ENCODE measurements at places on chromosomes 2 and 18. TPM values are rescaled to one million over a fixed set of nuclear protein-coding genes. Genes with fewer than 3 reads are reported as not detected.

Gene GPR17
- not detected for total RNA-seq

DNA sequence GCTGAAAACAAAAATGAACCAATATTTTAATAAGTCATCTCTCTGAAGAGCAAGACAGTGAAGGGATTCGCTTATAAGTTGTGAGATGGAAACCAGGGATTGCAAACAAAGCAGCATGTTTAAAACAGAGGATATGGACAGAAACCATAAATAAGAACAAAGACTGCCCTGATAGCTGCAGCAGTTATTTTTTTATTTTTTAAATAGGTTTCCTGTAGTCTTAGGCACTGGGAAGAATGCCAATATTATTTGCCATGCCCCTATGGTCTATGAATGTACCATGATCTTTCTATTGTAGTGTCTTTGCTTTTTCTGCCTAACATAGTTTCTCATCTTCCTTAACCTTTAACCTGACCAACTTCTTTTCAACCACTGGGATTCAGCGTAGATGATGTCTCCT lies 1334.0 kb upstream of the NRXN1 start:
- no peaks in the 10 kb centered on the region for H3K4me1 ChIP-seq
- no peaks in the 10 kb centered on the region for H3K36me3 ChIP-seq
- H3K27ac ChIP-seq = no peak overlapping the region
- DNase-seq = no peak

DNA sequence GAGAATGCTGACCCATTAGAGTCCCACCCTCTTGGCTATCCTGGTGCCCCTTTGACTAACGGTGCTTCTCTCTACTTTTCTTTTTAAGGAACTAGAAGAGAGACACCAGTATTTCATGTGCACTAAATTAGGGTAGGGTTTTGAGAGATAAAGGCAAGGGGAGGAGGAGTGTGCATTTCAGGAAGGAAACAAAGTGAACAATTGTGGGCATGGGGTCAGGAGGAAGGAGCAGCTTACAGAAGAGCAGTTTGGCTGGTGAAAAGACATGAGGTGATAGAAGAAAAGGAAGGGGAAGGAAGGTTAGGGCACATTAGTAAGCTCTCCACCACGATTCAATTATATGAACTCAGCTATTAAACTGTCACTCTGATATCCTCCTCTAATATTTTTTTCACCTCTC lies 105.8 kb upstream of the CTAGE1 start:
- H3K36me3 ChIP-seq = no peaks in the 10 kb centered on the region
- H3K4me3 ChIP-seq = no peak overlapping the region
- no peaks in the 10 kb centered on the region for H3K4me1 ChIP-seq
- no peak overlapping the region for H3K27ac ChIP-seq
- DNase-seq = no peak
- peaks cover 2% of the 10 kb centered on the region for H3K27me3 ChIP-seq

Gene HOXD3
- not detected for total RNA-seq

Gene TMEM127
- total RNA-seq = 17.9 TPM

Gene FOXD4L1
- total RNA-seq = not detected

GRCh38 chr2:209239585-209239938 lies 184.3 kb upstream of the MAP2 start:
- no peak for DNase-seq
- H3K36me3 ChIP-seq = no peaks in the 10 kb centered on the region
- no peaks in the 10 kb centered on the region for H3K27me3 ChIP-seq

GRCh38 chr2:22901471-22902179 lies 483.4 kb upstream of the KLHL29 start:
- no peaks in the 10 kb centered on the region for H3K4me1 ChIP-seq
- H3K36me3 ChIP-seq = no peaks in the 10 kb centered on the region
- no peak overlapping the region for H3K4me3 ChIP-seq
- H3K27ac ChIP-seq = no peak overlapping the region

GRCh38 chr18:78920456-78921138 lies 59.0 kb upstream of the SALL3 start:
- no peaks in the 10 kb centered on the region for H3K4me1 ChIP-seq
- H3K27me3 ChIP-seq = peaks cover 8% of the 10 kb centered on the region
- DNase-seq = no peak

DNA sequence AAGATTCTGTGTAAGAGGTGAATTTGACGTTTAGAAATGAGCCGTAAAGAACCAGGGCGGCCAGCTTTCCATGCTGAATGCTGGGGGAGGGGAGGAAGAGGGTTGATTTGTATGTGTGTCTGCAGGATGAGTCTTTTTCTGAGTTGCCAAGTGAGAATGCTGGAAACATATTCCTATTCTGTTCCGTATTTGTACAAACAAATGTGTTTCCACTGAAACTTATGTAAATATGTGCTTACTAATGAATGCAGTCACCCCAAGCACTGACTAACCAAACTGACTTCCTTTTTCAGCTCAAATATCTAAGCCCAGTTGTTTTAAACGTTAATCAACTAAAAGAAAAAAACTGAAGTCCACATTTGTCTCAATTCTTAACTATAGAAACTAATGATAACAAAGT lies 74.9 kb upstream of the APCDD1 start:
- DNase-seq = no peak
- H3K4me3 ChIP-seq = no peak overlapping the region
- H3K27ac ChIP-seq = no peak overlapping the region
- H3K4me1 ChIP-seq = no peaks in the 10 kb centered on the region

DNA sequence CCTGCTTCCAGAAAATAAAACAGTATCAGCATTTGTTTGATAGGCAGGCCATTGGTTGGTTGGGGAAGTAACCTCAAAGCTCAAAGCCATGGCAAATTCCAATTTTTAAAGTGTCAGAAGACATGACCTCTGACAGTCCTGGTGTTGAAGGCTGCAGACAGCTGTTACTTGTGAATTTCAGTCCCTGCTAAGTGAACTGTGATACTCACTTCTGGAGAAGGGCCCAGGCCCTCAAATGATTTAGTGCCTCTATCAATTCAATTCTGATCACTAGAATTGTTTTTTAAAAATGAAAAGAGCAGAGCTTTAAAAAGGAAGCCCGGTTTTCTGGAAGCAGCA lies 23.1 kb downstream of the MRPL44 start:
- H3K27ac ChIP-seq = no peak overlapping the region
- H3K27me3 ChIP-seq = no peaks in the 10 kb centered on the region
- H3K4me3 ChIP-seq = no peak overlapping the region

- H3K27me3 ChIP-seq = no peaks in the 10 kb centered on the region
- no peaks in the 10 kb centered on the region for H3K36me3 ChIP-seq
- DNase-seq = no peak
- H3K4me1 ChIP-seq = peaks cover 3% of the 10 kb centered on the region
- H3K4me3 ChIP-seq = no peak overlapping the region
- H3K27ac ChIP-seq = no peak overlapping the region
These were observed 107.4 kb downstream of the WDSUB1 start for GRCh38 chr2:159179096-159179495.

GRCh38 chr18:62795813-62796212 lies 80.5 kb downstream of the PHLPP1 start:
- no peak overlapping the region for H3K27ac ChIP-seq
- peaks cover 7% of the 10 kb centered on the region for H3K27me3 ChIP-seq
- H3K36me3 ChIP-seq = no peaks in the 10 kb centered on the region

- no peak overlapping the region for H3K27ac ChIP-seq
- no peaks in the 10 kb centered on the region for H3K27me3 ChIP-seq
- no peak for DNase-seq
- H3K36me3 ChIP-seq = peaks cover 12% of the 10 kb centered on the region
- H3K4me3 ChIP-seq = no peak overlapping the region
These were observed 86.9 kb upstream of the MGAT5 start for GRCh38 chr2:134167015-134167414.

GRCh38 chr2:173754165-173754564 lies 211.0 kb downstream of the SP3 start:
- H3K4me1 ChIP-seq = no peaks in the 10 kb centered on the region
- no peaks in the 10 kb centered on the region for H3K36me3 ChIP-seq
- no peak overlapping the region for H3K27ac ChIP-seq
- no peak overlapping the region for H3K4me3 ChIP-seq

Gene SERPINB7
- total RNA-seq = not detected

GRCh38 chr2:105576440-105577241 lies 168.1 kb upstream of the NCK2 start:
- no peaks in the 10 kb centered on the region for H3K27me3 ChIP-seq
- DNase-seq = no peak
- H3K27ac ChIP-seq = peak overlapping the region; percentile 89
- no peak overlapping the region for H3K4me3 ChIP-seq
- H3K36me3 ChIP-seq = no peaks in the 10 kb centered on the region

DNA sequence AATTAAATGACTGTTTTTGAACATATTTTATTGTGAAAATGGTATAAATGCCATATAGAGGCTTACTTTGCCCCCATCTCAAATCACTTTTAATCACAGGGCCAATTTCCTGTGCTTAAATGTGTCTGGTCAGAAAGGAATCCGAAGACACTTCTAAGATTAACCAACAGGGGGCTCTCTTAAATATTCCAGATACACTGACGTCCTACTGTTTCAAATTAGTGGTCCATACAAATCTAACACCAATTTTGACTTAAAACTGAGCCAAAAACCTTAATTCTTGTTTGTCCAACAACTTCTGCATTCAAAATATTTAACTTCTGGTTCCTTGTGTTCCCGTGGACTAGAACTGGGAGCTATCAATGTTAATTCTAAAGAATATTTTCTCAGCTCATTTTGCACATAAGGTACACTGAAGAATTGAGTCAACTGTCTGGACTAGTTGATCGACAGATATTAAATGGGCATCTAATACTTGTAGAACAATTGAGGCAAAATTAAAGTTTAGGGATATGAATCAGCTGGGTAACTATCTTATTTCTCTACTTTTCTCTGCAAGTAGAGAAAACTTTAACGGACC lies 557.5 kb downstream of the ARHGAP15 start:
- H3K36me3 ChIP-seq = peaks cover 12% of the 10 kb centered on the region
- no peak for DNase-seq
- no peak overlapping the region for H3K4me3 ChIP-seq
- peaks cover 41% of the 10 kb centered on the region for H3K4me1 ChIP-seq
- H3K27ac ChIP-seq = no peak overlapping the region
- H3K27me3 ChIP-seq = no peaks in the 10 kb centered on the region

DNA sequence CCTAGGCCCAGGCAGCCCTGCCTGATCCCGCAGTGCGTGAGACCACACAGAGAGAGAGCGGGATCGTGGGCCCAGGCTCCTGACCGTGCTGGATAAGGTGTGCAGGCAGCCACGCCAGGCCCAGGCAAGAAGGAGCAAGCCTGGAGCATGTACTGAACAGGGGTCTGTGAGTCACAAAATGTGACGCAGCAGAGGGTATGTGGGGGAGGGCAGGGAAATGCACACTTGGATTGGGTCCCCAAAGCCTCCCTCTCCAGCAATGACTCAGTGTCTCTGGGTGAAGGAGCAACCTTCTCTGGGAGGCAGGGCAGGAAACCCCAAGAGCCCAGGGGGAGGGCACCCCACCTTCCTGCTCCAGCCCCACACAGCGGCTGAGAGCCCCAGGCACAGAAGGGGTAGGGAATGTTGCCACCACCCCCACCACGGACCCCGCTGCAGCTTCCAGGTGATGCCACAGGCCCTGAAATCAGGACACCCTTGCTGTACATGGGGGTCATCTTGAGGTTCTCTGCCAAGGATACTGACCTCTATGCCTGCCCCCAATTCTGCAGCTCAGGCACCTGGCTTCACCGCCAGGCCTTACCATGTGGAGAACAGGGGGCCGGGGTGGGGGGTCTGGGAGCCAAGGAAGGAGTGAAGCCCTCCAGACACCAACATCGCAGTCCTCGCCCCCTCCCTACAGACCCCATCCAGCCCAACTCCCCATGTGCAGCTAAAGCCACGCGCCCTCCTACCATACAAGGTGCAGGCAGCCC lies 1.3 kb upstream of the GPC1 start:
- peak overlapping the region; percentile 26 for H3K27ac ChIP-seq
- H3K27me3 ChIP-seq = peaks cover 15% of the 10 kb centered on the region
- H3K4me3 ChIP-seq = peak overlapping the region; percentile 68
- DNase-seq = peak; percentile 67

Gene DHRS9
- 4.8 TPM for total RNA-seq

Gene TMEM198
- 2.7 TPM for total RNA-seq

- no peaks in the 10 kb centered on the region for H3K36me3 ChIP-seq
- no peak overlapping the region for H3K27ac ChIP-seq
- peaks cover 14% of the 10 kb centered on the region for H3K27me3 ChIP-seq
- H3K4me1 ChIP-seq = no peaks in the 10 kb centered on the region
These were observed 43.4 kb upstream of the DNAJC10 start for GRCh38 chr2:182672466-182673165.

Gene IL1RN
- 4.6 TPM for total RNA-seq

Gene TEX51
- not detected for total RNA-seq

DNA sequence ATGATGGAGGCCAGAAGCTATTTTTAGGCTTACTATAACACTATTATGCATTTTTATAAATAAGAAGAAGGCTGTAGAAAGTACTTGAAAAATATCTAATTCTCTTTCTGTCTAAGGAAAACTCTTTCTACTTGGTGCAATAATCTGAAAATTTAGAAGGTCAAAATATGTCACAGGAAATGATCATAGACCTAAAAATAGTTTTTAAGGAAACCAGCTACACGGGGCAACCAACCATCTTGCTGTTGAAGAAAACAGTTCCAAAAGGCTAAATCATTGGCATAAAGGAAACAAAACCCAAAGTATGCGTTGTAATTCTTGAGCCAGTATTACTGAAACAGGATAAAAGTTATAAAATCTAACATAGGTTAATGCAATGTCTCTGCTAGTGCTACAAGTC lies 40.2 kb downstream of the SOCS6 start:
- peaks cover 2% of the 10 kb centered on the region for H3K4me1 ChIP-seq
- peaks cover 4% of the 10 kb centered on the region for H3K36me3 ChIP-seq
